ENCODE measurements at places on chromosomes 2 and 18. TPM values are rescaled to one million over a fixed set of nuclear protein-coding genes. Genes with fewer than 3 reads are reported as not detected.

Gene HOXD1
- polyA plus RNA-seq, result 3.1 TPM

Gene MAP3K19
- polyA plus RNA-seq, result 0.49 TPM

Gene IL1RL2
- polyA plus RNA-seq, result 1.2 TPM

Gene NGEF
- polyA plus RNA-seq, result 2.3 TPM

Gene ALPP
- not detected for polyA plus RNA-seq

Gene RNF125
- polyA plus RNA-seq, result 2.8 TPM

Gene GAREM2
- polyA plus RNA-seq, result 6.6 TPM

Gene IGFBP2
- polyA plus RNA-seq, result 109 TPM

Gene LDLRAD4
- 12.3 TPM for polyA plus RNA-seq

Gene VWC2L
- 0.06 TPM for polyA plus RNA-seq

Gene DIPK1C
- polyA plus RNA-seq, result 0.53 TPM

Gene RSAD2
- polyA plus RNA-seq, result 6.3 TPM

Gene EHD3
- 23.5 TPM for polyA plus RNA-seq

Gene SERPINB13
- polyA plus RNA-seq, result not detected

Gene ALKAL2
- 5.7 TPM for polyA plus RNA-seq

Gene C1QL2
- polyA plus RNA-seq, result not detected

Gene TEX44
- not detected for polyA plus RNA-seq

Gene UGT1A10
- not detected for polyA plus RNA-seq

Gene OTX1
- not detected for polyA plus RNA-seq

Gene MOGAT1
- not detected for polyA plus RNA-seq

Gene LOXHD1
- polyA plus RNA-seq, result 0.57 TPM

Gene ALK
- polyA plus RNA-seq, result 0.30 TPM

Gene MYO1B
- polyA plus RNA-seq, result 65.5 TPM

Gene UGT1A6
- polyA plus RNA-seq, result 3.2 TPM

Gene RAD51AP2
- 0.20 TPM for polyA plus RNA-seq

Gene LOXL3
- 9.5 TPM for polyA plus RNA-seq

Gene AKAIN1
- polyA plus RNA-seq, result not detected

Gene DLX2
- 0.09 TPM for polyA plus RNA-seq

Gene ZNF513
- 22.4 TPM for polyA plus RNA-seq

Gene CPLX4
- polyA plus RNA-seq, result 0.14 TPM

Gene PDCD1
- polyA plus RNA-seq, result not detected

Gene DQX1
- 0.34 TPM for polyA plus RNA-seq

Gene ZNF892
- 5.3 TPM for polyA plus RNA-seq

Gene FASTKD1
- polyA plus RNA-seq, result 33.8 TPM

Gene DSG1
- 0.18 TPM for polyA plus RNA-seq

Gene MAP2
- polyA plus RNA-seq, result 31.2 TPM

Gene TRIM54
- 4.8 TPM for polyA plus RNA-seq

Gene ITGB6
- polyA plus RNA-seq, result 0.64 TPM

Gene KIAA2012
- polyA plus RNA-seq, result 0.17 TPM

Measured in left renal pelvis (tissue), 4 donors.